Esophagus squamous epithelium (tissue), 5 donors: ENCODE measurements at places on chromosomes 6 and 20. TPM values are rescaled to one million over a fixed set of nuclear protein-coding genes. Genes with fewer than 3 reads are reported as not detected.

IPCEF1 gene
- total RNA-seq, result 2.2 TPM

DNA sequence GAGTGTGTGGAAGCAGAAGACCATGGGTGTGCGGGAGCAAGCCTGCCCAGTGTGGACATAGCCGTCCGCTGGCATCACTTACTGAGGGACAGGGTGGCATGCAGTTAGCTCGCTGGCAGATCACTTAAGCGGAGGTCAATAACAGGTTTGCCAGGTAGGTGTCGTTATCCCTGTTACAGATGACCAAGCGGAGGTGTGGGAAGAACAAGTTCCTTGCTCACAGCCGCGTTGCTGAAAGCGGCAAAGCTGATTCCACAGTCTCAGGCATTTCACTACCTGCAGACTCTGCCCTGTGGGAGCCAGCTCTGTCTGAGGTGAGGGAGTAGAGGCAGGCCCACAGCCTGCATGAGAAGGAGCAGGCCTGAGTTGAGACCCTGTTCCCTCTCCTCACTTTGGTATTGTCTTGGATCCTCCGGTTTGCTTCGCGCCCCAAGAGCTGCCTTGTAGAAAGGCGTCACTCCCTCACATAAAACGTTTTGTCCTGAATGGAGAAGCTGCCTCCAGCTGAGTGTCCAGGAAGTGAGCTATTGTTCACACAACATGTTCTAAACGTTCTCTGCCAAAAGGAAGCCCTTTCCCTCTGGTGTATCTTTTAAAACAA, 96.9 kb downstream of the TCP11 start:
- no peak for DNase-seq

- DNase-seq, result no peak
These were observed 54.2 kb upstream of the MLIP start for GRCh38 chr6:54057058-54057457.

NHSL1 gene
- total RNA-seq, result 58.2 TPM

- no peak for DNase-seq
These were observed 20.2 kb upstream of the MDGA1 start for GRCh38 chr6:37717836-37718251.

- DNase-seq, result no peak
These were observed 4.0 kb downstream of the CUL9 start for GRCh38 chr6:43186019-43186418.

GRCh38 chr6:145498425-145498824, 236.9 kb downstream of the EPM2A start:
- no peak for DNase-seq

GRCh38 chr6:25014791-25015560, 79.2 kb upstream of the RIPOR2 start:
- DNase-seq, result no peak

DNA sequence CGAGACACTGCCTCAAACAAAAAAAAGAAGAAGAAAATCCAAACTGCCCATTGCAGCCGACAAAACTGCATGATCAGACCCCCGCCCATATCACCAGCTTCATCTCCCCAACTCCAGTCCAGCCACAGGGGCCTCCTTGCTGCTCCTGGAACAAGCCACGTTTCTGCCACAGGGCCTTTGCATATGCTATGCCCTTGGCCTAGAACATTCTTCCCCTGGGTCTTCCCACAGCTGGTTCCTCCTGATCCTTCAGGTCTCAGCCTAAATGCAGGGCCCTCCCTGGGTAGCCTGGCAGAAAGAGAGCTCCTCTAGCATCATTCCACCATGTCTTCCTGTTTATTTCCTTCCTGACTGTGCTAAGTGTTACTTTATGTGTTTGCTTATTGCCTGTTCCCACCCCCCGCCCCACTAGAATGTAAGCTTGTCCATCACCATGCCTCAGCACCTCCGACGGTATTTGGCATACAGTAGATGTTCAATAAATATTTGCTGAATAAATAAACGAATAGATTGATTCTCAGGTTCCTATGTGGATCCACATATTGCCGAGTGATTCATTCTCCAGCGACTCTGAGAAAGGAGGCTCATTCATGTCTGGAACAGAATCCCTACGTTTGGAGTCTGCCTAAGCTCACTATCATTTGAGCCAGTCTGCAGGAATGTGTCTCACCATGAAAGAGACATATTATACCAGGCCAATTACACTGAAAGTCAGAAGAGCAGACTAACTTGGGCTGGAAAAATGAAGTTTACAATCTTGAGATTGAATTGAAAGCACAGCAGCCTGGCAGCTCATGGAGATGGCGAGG, 56.1 kb downstream of the NFATC2 start:
- no peak for DNase-seq

DNA sequence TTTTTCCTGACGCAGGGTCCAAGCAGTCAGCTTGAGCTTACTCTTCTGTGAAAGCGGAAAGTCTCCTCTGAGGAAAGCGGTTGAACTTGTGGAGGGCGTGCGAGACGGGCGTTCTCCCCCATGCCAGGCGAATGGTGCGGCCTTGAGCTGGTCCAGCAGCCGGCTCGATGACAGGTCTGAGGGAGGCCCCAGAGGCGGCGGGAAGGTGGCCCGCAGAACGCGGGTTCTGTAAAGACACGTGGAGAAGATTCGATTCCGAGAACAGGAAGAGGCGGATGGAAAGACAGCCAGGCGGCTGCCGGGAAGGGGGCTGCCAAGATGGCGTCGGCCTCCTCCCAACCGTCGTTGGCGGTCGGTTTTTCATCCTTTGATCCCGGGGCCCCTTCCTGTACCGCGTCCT, 75.6 kb upstream of the TXNDC5 start:
- DNase-seq, result no peak

TRAPPC3L gene
- total RNA-seq, result not detected

WFDC2 gene
- 0.99 TPM for total RNA-seq

C6orf58 gene
- total RNA-seq, result 0.85 TPM

DNA sequence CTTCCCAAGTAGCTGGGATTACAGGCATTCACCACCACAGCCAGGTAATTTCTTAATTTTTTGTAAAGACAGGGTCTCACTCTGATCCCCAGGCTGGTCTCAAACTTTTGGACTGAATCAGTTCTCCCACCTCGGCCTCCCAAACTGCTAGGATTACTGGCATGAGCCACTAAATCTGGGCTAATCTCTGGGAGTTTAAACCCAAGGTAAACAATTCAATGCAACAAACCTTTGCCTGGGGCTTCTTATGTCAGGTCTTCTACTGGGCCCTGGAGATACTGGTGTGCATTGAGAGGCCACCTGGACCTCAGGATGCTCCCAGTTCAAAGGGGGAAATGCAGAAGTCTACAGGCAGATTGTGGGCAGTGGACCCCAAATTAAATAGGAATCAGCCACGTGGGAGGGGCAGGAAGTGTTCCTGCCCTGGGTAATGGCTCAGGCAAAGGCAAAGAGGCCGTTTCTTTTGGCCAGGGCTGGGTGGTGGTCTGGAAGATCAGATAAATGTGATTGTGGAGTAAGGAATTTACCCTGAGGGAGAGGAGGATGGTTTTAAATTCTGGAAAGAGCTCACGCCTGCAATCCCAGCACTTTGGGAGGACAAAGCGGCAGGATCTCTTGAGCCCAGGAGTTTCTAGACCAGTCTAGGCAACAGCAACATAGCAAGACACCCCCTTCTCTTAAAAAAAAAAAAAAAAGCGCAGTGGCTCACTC, 1.3 kb upstream of the MYBL2 start:
- DNase-seq, result no peak

FAM184A gene
- total RNA-seq, result 1.3 TPM

- DNase-seq, result no peak
These were observed 59.4 kb downstream of the TMEM242 start for GRCh38 chr6:157263881-157264397.
